Mesothelial cell of epicardium (in vitro differentiated cells): ENCODE measurements at places on chromosomes 12 and 14. TPM values are rescaled to one million over a fixed set of nuclear protein-coding genes. Genes with fewer than 3 reads are reported as not detected.

TPPP2 gene
- 0.47 to 0.58 TPM in 2 of 3 replicates, not detected in the other for total RNA-seq

BBOF1 gene
- 6.6 to 8.4 TPM (median 7.1 TPM) in 3 replicates for total RNA-seq

DERA gene
- total RNA-seq, result 17.8 to 20.9 TPM (median 18.4 TPM) in 3 replicates

A2ML1 gene
- total RNA-seq, result 0.13 to 0.16 TPM (median 0.14 TPM) in 3 replicates

ADAM21 gene
- 0.11 to 0.16 TPM in 2 of 3 replicates, not detected in the other for total RNA-seq

TBK1 gene
- 21.9 to 25.5 TPM (median 25.2 TPM) in 3 replicates for total RNA-seq

TARBP2 gene
- total RNA-seq, result 45.6 to 50.5 TPM (median 50.4 TPM) in 3 replicates

FAM90A1 gene
- total RNA-seq, result 0.09 to 0.20 TPM in 2 of 3 replicates, not detected in the other

NAV3 gene
- total RNA-seq, result 17.2 to 28.7 TPM (median 20.2 TPM) in 3 replicates

GALNT4 gene
- 6.4 to 7.2 TPM (median 6.4 TPM) in 3 replicates for total RNA-seq

NRXN3 gene
- total RNA-seq, result 10.5 to 11.4 TPM (median 10.7 TPM) in 3 replicates

AVPR1A gene
- total RNA-seq, result 0.09 to 0.13 TPM (median 0.11 TPM) in 3 replicates

FAIM2 gene
- 0.13 to 0.47 TPM (median 0.29 TPM) in 3 replicates for total RNA-seq

REC8 gene
- total RNA-seq, result 465 to 486 TPM (median 484 TPM) in 3 replicates

C12orf50 gene
- 0.07 to 0.22 TPM (median 0.13 TPM) in 3 replicates for total RNA-seq

HOXC4 gene
- 67.4 to 73.6 TPM (median 69.4 TPM) in 3 replicates for total RNA-seq

SPTB gene
- total RNA-seq, result 8.1 to 9.0 TPM (median 8.9 TPM) in 3 replicates

MYRFL gene
- total RNA-seq, result 0.16 to 0.18 TPM (median 0.18 TPM) in 3 replicates

SPSB2 gene
- total RNA-seq, result 2.4 to 4.1 TPM (median 2.9 TPM) in 3 replicates
